ENCODE measurements at places on chromosomes 12 and 14. TPM values are rescaled to one million over a fixed set of nuclear protein-coding genes. Genes with fewer than 3 reads are reported as not detected.

Gene ENO2
- total RNA-seq: 37.3 TPM

Gene SRRM4
- total RNA-seq: not detected

Gene AICDA
- total RNA-seq: 0.07 TPM

Gene STON2
- 1.3 TPM for total RNA-seq

Gene TSHR
- not detected for total RNA-seq

Gene NOS1
- 0.30 TPM for total RNA-seq

Gene GLIPR1L2
- 0.09 TPM for total RNA-seq

Gene CCDC177
- not detected for total RNA-seq

Gene FAM186B
- 0.19 TPM for total RNA-seq

Gene MDM1
- total RNA-seq: 6.8 TPM

Gene HIF1A
- 198 TPM for total RNA-seq

Gene NRDE2
- 9.9 TPM for total RNA-seq

Gene MLH3
- 18.4 TPM for total RNA-seq

Gene DTX3
- total RNA-seq: 17.8 TPM

Gene SLC2A14
- total RNA-seq: 0.36 TPM

Gene CPNE6
- not detected for total RNA-seq

Gene FANCM
- total RNA-seq: 4.7 TPM

Gene PPP1R3E
- 2.8 TPM for total RNA-seq

Gene CLEC4C
- not detected for total RNA-seq

Gene CLEC4D
- total RNA-seq: not detected

Gene GLIPR1L1
- not detected for total RNA-seq

Gene SLCO1B3
- 11.2 TPM for total RNA-seq

Gene KLRC3
- total RNA-seq: 0.53 TPM

Gene TSPAN11
- 0.05 TPM for total RNA-seq
